ENCODE measurements at places on chromosomes 4 and X. TPM values are rescaled to one million over a fixed set of nuclear protein-coding genes. Genes with fewer than 3 reads are reported as not detected.

SCD5 gene
- total RNA-seq: 0.70 TPM

PARM1 gene
- not detected for total RNA-seq

FAM47A gene
- total RNA-seq: not detected

ARMCX4 gene
- 4.8 TPM for total RNA-seq

NXF2 gene
- not detected for total RNA-seq

TNIP3 gene
- 21.9 TPM for total RNA-seq

STOX2 gene
- total RNA-seq: not detected

IGSF1 gene
- total RNA-seq: not detected

PCDH7 gene
- total RNA-seq: not detected

BEX4 gene
- 5.1 TPM for total RNA-seq

PGRMC1 gene
- 41.6 TPM for total RNA-seq

SATL1 gene
- total RNA-seq: not detected

HTN1 gene
- total RNA-seq: not detected

LNX1 gene
- total RNA-seq: not detected

CAPN6 gene
- not detected for total RNA-seq

MAGIX gene
- 2.8 TPM for total RNA-seq

LAS1L gene
- total RNA-seq: 62.5 TPM

F8A2 gene
- total RNA-seq: not detected

CACNA1F gene
- total RNA-seq: 0.05 TPM

GPR78 gene
- not detected for total RNA-seq

REPS2 gene
- total RNA-seq: not detected

SLC7A11 gene
- 2.7 TPM for total RNA-seq

NR3C2 gene
- 0.29 TPM for total RNA-seq

SYNPO2 gene
- 0.26 TPM for total RNA-seq

IBSP gene
- total RNA-seq: not detected

NDST4 gene
- not detected for total RNA-seq

ESX1 gene
- not detected for total RNA-seq

RAI2 gene
- 0.17 TPM for total RNA-seq

GRIPAP1 gene
- total RNA-seq: 89.2 TPM

UPF3B gene
- total RNA-seq: 11.0 TPM

ASB11 gene
- total RNA-seq: not detected

PLA2G12A gene
- 13.1 TPM for total RNA-seq

MAGEA2 gene
- total RNA-seq: not detected

MAGEA2B gene
- total RNA-seq: not detected

TMEM31 gene
- total RNA-seq: not detected

SAGE1 gene
- total RNA-seq: not detected

ZAR1 gene
- not detected for total RNA-seq
